Skeletal muscle tissue (tissue), 5 donors: ENCODE measurements at places on chromosomes 13 and 19. TPM values are rescaled to one million over a fixed set of nuclear protein-coding genes. Genes with fewer than 3 reads are reported as not detected.

Gene SLC5A5
- not detected for total RNA-seq

Gene ZNF888
- total RNA-seq: 2.1 TPM

Gene OVOL3
- not detected for total RNA-seq

Gene FPR1
- total RNA-seq: 7.8 TPM

Gene ZNF726
- 2.6 TPM for total RNA-seq

Gene NLRP5
- total RNA-seq: not detected

Gene ATP12A
- total RNA-seq: not detected

Gene SYT3
- not detected for total RNA-seq

Gene GJA3
- total RNA-seq: 2.1 TPM

Gene INSL3
- total RNA-seq: not detected

Gene C19orf73
- total RNA-seq: not detected

Gene CYP4F3
- 0.52 TPM for total RNA-seq

Gene NTN5
- total RNA-seq: under 0.01 TPM

Gene ZNF470
- total RNA-seq: 3.7 TPM

Gene ZNF567
- 7.3 TPM for total RNA-seq

Gene ELSPBP1
- total RNA-seq: not detected

Gene ZNF709
- total RNA-seq: 5.7 TPM

Gene FREM2
- 7.8 TPM for total RNA-seq

Gene CDX2
- not detected for total RNA-seq

Gene SLC46A3
- total RNA-seq: 2.1 TPM

Gene VSIG10L
- total RNA-seq: 0.52 TPM

Gene MYO1F
- total RNA-seq: 7.8 TPM

Gene ZNF90
- total RNA-seq: 1.0 TPM
